ENCODE measurements at places on chromosomes 3 and 15. TPM values are rescaled to one million over a fixed set of nuclear protein-coding genes. Genes with fewer than 3 reads are reported as not detected.

RASGRF1 gene
- 8.5 TPM for total RNA-seq

CHRNA3 gene
- total RNA-seq: 0.31 TPM

CISH gene
- 0.63 TPM for total RNA-seq

CPN2 gene
- total RNA-seq: not detected

C3orf85 gene
- total RNA-seq: not detected

NTRK3 gene
- 95.2 TPM for total RNA-seq

RSL24D1 gene
- total RNA-seq: 99.8 TPM

IL17RB gene
- 2.2 TPM for total RNA-seq

CRBN gene
- total RNA-seq: 189 TPM

TLR9 gene
- 0.31 TPM for total RNA-seq

TMIE gene
- total RNA-seq: 4.1 TPM

ANKRD63 gene
- 0.94 TPM for total RNA-seq

P2RY1 gene
- total RNA-seq: 8.8 TPM

WDR93 gene
- total RNA-seq: 0.63 TPM

TM6SF1 gene
- total RNA-seq: 15.0 TPM

PGBD4 gene
- 4.7 TPM for total RNA-seq

RLBP1 gene
- total RNA-seq: 2.2 TPM

PPM1M gene
- total RNA-seq: 7.8 TPM

MYO5C gene
- 2.8 TPM for total RNA-seq

CRYGS gene
- 7.2 TPM for total RNA-seq

JMJD7 gene
- 0.63 TPM for total RNA-seq

FRMD5 gene
- total RNA-seq: 33.5 TPM
